Left hindlimb (tissue), 1 donor: ENCODE measurements at places on chromosomes 3 and 15.

- DNase-seq, result no peak
Observed at GRCh38 chr3:191470545-191470944, 9.6 kb downstream of the PYDC2 start.

- DNase-seq, result no peak
Observed at GRCh38 chr3:166897811-166898210, 482.3 kb downstream of the ZBBX start.

DNA sequence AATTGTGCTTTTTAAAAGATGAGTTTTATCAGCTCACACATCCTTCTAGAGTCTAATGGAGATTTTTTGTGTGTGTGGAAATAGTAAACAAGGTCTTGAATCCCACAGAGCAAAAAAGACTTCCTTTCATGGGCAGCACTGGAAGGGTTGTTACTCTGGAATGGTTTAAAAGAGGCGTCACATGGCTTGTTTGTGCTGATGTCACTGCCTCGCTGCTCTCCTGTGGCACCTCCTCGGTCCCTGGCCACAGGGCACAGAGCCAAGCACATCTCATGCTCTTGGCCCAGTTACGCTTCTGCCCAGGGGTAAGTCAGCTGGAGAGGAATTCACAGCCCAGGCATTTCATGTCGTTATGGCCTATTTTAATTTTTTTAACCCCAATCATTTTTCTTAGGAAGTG, 53.2 kb downstream of the PGPEP1L start:
- DNase-seq, result peak; percentile 56

DNA sequence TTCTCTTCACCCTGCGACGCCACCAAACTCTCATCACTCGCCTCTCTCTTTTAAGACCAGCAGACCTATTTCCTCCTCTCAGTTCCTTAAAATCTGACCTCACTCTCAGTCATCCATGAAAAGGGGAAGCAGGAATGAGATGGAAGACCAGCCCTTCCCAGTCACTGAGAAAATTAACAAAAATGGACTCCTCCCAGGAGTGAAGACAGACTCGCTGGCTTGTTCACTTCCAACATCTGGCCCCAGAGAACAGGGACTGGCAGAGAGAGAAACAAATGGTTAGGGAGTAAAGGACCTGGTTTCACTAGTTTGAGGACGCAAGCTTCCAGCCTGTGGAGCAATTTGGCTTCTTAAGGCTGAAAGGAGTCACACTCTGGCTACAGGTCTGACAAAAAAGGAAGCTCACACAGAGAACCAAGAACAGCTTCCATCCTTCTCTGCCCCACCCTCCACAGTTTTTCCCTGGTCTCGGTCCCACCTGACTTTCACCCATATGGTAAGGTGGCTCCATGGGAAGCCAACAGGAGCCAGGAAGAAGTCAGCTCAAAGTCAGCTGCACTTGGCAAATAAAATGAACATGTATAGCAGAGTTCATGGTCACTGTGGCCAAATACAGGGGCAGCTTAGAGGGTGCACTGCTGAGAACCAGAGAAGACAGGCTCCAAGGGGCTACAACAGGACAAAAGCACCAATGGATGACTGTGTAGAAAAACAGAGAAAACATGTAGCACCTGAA, 57.2 kb downstream of the ITGB5 start:
- no peak for DNase-seq

DNA sequence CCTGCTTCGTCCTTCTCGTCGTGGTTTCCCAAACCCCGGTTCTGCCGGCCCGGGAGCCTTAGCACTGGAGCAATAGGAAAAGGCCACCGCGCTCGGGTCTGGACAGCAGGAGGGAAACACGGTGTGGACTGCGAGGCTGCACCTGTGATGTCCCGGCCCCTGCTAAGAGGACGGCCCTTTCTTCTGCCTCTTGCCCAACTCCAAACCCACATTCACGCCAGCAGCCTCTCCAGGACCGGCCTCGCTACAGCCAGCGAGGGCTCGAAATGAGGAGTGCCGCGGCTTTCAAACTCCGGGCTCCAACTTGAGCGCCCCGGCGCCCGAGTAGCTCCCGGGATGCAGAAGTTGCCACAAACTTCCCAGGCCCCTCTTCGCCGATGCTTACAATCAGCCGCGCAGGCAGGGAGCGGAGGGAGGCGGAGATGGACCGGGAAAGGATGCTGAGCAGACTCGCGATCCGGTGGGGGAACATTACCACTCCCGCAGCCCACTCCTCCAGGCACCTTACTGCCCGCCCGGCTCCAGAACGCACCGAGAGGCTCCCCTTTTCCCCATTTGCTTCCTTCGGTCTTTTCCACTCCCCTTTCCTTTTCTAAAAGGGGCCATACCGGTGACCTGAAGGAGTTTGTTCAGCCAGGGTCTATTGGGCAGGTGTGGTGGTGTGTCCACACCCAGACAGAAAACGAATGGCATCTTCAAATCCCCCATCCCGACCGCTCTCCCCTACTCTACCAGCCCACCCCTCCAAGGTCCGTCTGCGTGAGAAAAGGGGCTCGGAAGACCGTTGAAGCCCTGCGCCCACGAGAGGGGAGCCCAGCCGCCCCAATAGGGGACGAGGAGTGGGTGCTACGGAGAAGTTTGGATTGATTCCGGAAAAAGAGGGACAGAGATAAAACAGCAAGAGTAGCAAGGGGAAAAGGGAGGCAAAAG, 18.8 kb upstream of the SATB1 start:
- DNase-seq, result peak; percentile 37
